ENCODE measurements at places on chromosomes 5 and 9.

DNA sequence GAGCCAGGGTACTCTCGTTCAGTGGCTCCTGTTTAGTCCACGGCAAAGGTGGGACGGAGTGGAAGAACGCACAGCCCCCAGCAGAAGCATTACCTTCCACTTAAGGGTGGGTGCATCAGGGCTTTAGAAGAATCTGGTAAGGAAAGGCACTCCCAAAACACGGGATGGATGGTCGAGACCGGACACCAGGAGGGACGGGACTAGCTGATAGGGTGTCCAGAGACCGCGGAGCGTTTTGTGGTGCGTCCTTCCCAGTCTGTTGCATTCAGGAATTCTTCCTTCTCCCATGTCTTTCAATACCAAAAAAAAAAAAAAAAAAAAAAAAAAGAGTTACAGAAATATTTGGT lies 545 bp upstream of the CTSV start:
- no peak for DNase-seq

DNA sequence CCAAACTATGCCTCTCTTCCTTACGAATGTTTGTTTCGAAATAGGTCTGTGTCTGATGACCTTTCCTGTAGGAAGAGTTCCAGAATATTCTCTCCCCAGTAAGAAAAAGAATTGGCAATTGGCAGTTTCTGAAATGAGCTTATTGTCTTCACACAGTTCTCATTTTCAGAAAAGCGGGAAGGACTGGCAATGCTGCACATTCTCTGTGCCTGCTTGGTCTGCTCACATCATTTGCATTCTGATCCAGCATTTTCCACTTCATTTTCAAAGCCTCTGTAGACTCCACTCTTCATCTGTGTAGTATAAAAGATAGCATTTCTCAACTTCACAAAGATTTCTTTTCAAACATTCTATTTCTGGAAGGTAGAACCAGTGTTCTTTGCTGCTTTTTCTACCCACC lies 120.6 kb upstream of the CCDC112 start:
- no peak for DNase-seq

- no peak for DNase-seq
Observed at GRCh38 chr9:1102642-1102970, 52.4 kb downstream of the DMRT2 start.

GRCh38 chr9:129655696-129656095 lies 9.8 kb upstream of the PRRX2 start:
- DNase-seq: no peak

Measured in T-helper 17 cell (primary cell).